ENCODE measurements at places on chromosomes 16 and 17.
A peak's percentile ranks its signal among the peaks of the same experiment; 100 is the strongest.

DNA sequence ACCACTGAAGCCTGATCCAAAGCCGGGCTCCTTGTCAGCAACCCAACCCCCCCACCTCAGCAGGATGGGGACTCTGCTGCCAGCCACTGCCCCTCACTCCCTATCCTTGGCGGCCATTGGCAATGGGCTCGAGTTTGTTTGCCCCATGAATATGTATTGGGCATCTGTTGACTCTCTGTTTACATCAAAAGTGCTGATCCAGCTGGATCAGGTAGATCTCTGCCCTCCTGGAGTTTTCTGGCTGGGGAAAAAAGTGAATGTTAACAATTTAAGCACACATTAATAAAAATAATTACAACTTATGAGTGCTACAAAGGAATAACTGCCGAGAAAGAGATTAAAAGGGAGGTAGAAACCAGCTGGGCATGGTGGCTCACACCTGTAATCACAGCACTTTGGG is 62.5 kb downstream of the ATP2C2 start:
- DNase-seq, result no peak

DNA sequence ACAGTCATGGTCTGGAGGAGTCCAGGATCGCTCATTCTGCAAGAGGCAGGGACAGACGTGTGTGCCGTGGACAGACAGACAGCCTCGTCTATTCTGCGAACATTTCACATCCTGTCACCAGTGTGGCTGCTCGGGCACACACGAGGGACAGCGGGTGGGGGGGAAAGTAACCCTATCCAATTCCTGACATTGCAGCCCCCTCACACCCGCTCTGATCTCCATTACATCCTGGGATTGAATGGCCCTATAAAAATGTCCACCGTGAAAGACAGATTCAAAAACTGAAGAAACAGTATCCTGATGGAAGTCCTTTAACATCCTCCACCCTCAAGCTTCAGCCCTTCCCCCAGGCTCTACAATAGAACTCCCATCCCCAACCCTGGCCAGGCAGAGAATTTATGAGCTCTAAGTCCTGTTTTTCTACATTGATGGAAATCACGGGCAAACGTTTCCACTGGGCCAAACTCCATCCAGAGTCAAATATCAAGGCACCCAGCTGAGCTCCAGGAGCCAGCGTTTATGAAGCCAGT is 39.4 kb downstream of the HS3ST3A1 start:
- no peak for DNase-seq

DNA sequence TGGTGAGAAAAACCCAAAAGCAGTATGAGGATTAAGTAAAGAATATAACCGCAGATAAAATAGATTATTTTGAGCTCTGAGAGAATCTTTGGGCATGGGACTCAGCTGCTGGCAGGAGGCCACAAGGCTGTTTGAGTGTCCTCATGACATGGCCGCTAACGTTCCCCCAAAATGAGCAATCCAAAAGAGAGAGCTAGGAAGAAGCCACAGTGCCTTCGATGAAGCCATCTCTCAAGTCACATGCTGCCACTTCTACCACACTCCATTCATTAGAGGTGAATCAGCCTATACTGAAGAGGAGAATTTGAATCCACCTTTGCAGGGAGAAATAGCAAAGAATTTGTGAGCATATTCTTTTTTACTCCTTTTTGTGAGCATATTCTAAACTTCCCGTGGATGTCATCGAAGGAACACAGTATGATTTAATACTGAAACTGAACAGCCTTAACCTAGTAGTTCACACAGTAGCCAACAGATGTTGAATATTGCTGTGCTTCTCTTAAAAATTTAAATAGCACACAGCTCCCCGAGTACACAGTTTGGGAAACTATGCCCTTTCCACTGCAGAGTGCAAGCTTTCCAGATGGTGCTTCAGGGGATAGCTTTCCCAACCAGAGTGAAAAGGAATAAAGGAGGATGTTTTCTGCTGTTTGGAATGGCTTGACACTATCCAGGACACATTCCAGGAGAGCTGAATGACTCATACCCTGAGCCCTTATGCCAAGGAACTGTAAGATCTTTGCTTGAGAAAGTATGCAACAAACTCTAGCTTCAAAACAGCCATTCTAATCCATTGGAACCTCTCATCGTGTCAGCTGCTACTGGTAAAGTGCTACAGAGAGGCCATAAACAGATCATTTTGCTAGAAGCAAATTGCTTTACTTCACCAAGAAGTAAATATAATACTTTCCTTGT is 33.9 kb downstream of the ANKFY1 start:
- DNase-seq, result no peak

GRCh38 chr16:85309656-85310587 is 197.7 kb upstream of the CIBAR2 start:
- peak; percentile 94 for DNase-seq

- DNase-seq, result no peak
Measured at GRCh38 chr16:53085369-53085843, 30.6 kb downstream of the CHD9 start.

DNA sequence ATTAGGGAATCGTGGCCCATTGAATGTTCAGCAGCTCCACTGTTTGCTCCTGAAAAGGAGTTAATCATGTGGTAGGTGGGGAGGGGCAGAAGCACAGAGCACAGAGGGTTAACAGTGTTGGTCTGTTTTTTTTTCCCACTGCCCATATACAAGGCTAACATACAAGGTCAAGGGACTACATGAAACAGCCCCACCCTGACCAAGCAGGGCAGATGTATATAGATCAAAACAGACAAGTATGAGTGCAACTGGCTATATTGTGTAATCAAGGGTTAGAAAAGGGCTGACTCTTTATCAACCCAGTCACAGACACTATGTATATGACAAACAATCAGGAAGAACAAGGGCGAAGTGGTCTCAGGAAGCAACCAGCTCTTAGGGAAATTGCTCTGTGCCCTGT is 186.6 kb upstream of the CDH11 start:
- no peak for DNase-seq

- no peak for DNase-seq
Measured at GRCh38 chr17:75152922-75153779, 1.2 kb downstream of the JPT1 start.

- no peak for DNase-seq
Measured at GRCh38 chr17:67353929-67354574, 12.3 kb downstream of the PSMD12 start.

DNA sequence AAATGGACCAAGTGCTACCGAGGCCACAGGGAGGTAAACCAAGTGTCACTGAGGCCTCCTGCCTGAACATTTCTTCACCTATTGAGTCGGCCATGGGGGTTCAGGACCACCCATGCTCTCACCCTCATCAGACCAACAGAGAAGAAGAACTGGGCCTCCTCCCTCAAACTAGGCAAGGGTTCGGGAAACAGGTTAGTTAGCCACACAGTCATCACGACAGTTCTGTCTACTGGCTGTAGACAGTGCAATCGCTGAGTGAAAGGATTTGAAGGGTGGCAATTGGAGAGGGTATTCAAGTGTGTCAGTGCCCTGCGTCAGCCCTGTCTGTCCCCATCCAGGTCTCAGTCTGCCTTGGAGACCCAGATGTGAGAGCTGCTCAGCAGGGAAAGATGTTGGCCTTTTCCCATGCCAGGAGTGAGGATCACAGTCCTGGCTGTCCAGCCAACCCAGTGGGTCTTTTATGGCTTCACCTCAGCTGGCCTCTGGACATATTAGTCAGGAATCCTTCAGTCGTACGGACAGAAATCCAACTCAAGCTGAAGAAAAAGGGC is 19.9 kb downstream of the TBX2 start:
- no peak for DNase-seq

- DNase-seq, result no peak
Measured at GRCh38 chr17:1360975-1361374, 39.0 kb downstream of the YWHAE start.

DNA sequence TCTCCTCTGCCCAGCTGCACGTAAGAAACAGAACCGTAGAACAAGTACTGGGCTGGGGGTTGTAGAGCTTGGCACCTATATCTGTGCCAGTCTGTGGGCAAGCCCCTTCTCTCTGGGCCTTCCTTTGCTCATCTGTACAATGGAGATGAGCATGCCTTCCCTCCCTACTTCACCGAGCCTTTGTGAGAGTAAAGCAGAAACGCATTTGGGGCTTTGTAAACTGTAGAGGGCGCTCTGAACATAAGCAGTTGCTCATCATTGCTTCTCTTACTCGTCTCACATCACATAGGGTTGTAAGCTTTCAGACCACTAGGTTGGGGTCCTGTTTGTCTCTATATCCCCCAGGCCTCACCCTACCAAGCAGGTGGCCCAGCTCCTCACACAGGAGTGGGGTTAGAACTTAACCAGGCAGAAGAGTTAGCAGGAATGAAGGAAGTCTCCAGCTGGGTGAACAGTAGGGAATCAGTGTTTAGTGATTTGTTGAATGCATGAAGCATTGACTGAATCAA is 15.1 kb downstream of the SAMD14 start:
- peak; percentile 65 for DNase-seq

GRCh38 chr17:1312261-1312870 is 32.9 kb downstream of the TRARG1 start:
- no peak for DNase-seq

- DNase-seq, result no peak
Measured at GRCh38 chr16:79497606-79498350, 102.8 kb downstream of the MAF start.

GRCh38 chr17:44875761-44876160 is 23.5 kb downstream of the EFTUD2 start:
- DNase-seq, result no peak

DNA sequence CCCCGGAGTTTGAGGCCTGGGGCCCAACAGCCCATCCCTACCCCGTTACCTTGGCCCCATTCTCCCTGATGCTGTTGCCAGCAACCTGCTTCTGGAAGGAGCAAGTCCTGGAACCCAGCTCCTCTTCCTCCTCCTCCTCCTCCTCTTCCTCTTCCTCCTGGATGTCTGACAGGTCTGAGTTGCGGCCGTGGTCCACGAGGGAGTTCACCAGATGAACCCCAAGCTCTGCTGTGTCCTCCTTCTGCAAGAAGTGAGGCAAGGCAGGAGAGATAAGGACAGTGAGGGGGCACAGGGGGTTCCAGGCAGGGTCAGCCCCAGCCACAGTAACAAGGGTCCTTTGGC is 18.7 kb downstream of the TSPOAP1 start:
- no peak for DNase-seq

Measured in hematopoietic multipotent progenitor cell (in vitro differentiated cells).